ENCODE measurements at places on chromosomes 3 and 15.

DNA sequence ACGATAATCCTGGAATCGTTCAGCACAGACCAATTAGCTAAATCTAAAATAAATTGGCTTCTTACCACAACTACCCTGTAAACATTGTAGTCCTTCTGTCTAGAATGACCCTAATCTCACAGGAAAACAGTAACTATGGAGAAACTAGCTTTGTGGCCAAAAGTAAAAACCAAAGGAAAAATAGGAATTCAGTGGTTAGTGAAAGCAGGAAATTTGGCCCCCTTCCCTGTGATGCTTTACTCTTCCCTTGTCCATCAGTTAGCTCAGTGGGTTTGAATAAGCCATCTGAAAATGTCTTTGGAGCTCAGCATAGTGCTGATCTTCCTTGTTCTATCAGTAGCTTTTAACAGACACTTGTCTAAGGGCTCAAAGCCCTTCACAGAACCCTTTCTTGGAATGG is 1.6 kb downstream of the NMD3 start:
- DNase-seq = no peak

DNA sequence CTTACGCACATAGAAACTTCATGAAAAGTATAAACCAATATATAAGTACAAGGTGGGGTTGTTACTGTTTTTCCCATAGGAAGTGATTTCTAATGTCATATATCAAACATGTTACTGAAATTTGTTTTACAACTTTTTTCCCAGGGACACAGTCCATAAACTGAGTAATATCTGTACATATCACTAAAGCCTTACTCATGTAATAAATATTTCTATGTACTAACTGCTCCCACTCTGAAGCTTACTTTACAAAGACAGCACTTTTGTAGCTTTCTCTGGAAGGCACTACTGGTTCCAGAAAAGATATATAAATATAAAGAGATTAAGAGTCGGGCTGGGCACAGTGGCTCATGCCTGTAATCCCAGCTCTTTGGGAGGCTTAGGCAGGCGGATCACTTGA is 91.7 kb downstream of the MYO5A start:
- no peak for DNase-seq

GRCh38 chr3:187804120-187804744 is 59.0 kb upstream of the BCL6 start:
- DNase-seq = no peak

DNA sequence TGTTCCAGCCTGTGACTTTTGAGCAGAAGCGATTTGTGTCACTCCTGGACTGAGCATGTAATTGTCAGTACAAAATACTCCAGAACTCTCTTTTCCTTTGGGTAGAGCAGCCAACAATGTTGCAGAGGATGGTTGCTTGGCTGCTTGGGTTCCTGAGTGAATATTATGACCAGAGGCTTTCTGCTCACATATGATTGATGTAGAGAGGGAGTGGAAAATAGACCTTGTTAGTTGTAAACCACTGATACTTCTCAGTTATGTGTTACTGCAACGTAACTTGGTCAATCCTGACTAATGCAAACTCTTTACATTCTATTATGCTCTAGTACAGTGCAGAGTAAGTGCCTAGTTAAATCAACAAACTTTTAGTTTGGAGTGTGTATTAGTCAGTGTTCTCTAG is 322.6 kb upstream of the KCNH8 start:
- DNase-seq = no peak

GRCh38 chr15:96627031-96627568 is 296.6 kb downstream of the NR2F2 start:
- DNase-seq = no peak

GRCh38 chr15:27679731-27680471 is 419.2 kb downstream of the OCA2 start:
- DNase-seq = no peak

- DNase-seq = no peak
These were observed 39.8 kb downstream of the SEMA3G start for GRCh38 chr3:52405066-52405465.

DNA sequence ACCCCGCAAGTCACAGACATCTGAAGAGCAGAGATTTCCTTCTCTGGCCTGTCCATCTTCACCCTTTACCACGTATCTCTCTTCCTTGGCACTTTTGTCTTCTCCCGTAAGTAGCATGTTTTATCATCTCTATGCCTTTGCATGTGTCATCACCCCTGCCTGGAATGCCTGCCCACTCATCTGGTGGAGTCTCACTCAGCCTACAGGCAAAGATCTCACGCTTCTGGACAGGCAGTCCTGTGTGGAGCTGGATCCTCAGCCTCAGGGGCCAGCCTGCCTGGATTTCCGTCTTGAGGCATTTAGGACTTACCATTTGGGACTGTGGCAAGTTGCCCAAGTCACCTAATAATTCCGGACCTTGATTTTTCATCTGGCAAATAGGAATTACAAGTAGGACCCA is 114.3 kb upstream of the CACNA2D3 start:
- no peak for DNase-seq

DNA sequence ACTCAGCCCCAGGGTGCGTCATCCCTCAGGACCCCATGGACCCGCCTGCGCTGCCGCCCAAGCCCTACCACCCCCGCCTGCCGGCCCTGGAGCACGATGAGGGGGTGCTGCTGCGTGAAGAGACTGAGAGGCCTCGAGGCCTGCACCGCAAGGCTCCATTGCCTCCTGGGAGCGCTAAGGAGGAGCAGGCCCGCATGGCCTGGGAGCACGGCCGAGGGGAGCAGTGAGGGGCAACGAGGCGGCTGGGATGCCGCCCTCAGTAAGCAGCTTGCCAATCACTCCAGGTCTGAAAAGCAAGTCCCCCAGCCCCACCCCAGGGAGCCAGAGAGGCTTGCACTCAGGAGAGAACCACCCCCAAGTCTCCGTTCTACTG is 3.8 kb upstream of the MANF start:
- DNase-seq = no peak

DNA sequence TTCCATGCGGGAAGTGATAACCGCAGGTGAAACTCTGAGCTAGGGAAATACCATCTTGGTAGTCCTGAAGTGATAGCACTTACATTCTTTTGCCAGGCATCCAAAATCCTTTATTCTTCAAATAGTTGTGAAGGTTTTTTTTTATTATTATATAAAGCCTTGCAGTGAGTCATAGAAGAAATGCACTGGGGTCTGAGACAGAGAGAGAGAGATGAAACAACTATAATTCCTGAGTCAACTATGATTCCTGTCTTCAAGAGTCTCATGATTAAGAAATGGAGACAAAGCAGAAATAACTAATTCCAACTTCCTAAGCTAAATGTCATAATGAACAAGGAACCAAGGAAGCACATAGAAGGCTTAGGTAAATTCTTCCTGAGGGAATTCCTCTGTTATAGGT is 495.6 kb downstream of the LPP start:
- DNase-seq = peak; percentile 30

DNA sequence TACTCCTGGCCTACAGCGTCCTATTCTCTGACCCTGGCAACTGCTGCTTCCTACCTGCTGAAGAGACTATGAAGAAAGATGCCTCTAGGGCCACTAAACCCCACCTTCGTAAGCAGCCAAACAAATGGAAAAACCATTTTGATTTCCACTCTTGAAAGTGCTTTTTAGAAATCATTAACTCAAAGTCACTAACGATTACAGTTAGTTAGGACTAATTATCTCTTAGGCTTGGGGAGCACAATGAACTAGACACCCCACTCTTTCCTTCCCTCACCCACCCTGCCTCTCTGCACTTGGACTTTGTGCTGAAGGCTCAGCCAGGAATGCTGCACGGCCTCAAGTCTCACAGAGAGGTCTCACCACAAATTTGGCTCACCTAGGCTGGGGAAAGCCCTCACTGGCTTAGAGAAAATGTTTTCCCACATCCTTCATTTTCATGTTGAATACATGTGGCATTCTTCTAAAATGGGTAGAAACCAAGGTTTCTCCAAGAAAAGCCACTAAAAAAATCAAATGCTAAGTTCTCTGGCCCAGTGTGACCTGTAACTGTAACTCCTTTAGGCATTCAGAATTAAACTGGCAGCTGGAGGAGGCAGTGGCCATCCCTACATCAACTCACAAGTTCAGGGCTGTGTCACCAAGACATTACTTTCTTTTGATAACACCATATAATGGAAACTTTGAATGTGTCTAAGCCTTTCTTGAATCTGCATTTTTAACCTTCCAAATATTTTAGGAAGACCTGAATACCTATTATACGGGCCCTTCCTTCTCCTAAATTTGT is 47.1 kb downstream of the NPTN start:
- no peak for DNase-seq

- DNase-seq = no peak
These were observed 379.5 kb upstream of the ATP10A start for GRCh38 chr15:26242565-26243071.

DNA sequence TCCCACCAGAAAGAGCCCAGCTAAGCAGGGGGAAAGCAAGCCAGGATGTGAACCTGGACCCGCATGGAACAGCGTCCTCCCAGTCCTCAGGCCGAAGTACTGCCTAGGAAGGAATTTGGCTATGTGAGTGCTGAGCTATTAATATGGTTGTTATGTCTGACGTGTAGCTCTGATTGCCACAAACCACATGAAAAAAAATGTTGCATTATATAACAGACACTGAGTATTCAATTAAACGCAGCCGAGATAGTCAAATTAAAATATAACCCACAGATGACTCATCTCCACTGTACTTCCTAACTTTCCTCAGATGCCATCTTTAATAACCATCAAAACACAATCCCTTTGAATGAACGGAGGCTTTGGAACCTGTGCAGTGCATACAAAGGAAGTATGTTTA is 111.1 kb downstream of the GABRB3 start:
- DNase-seq = no peak

- peak; percentile 14 for DNase-seq
These were observed 588.5 kb upstream of the TGFBR2 start for GRCh38 chr3:30017901-30018300.

DNA sequence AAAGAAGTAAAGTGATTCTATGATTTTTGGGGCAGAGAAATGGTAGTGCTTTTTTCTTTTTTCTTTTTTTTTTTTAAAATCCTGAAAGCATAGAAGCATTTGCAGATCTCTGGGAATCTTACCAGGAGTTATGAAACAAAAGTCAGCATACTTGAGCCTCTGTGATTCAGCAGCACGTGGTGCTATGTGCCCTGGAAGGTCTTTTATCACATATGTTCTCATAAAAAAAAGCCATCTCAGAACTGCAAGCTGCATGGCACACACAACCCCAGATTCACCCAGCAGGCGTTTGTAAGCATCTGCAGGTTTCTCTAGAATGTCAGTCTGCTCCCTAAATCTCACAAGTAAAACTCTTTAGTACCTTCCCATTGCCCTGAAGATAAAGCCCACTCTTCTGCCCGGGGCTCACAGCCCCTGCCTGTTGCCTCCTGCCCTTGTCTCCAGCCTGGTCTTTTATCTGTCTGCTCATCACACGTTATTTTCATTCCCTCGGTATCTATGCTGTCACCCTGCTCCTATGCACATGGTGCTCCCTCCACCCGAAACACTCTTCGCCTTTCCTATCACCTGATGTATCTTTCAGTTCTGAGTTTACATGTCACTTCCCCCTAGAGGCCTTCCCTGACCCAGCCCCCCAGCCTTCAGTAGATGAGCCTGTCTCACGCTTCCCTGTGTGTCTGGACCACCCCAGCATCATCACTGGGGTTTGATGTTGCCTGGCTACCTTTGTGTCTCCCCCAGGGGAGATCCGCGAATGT is 72.4 kb downstream of the CHDH start:
- DNase-seq = peak; percentile 20

All from inflammatory macrophage treated with lipopolysaccharide for 4 hours (primary cell).